ENCODE measurements at places on chromosomes 11 and 22.
A peak's percentile ranks its signal among the peaks of the same experiment; 100 is the strongest.

GRCh38 chr11:44944181-44944852 is 6.4 kb downstream of the TP53I11 start:
- no peak for DNase-seq

GRCh38 chr11:76169473-76169896 is 36.8 kb downstream of the WNT11 start:
- DNase-seq, result no peak

DNA sequence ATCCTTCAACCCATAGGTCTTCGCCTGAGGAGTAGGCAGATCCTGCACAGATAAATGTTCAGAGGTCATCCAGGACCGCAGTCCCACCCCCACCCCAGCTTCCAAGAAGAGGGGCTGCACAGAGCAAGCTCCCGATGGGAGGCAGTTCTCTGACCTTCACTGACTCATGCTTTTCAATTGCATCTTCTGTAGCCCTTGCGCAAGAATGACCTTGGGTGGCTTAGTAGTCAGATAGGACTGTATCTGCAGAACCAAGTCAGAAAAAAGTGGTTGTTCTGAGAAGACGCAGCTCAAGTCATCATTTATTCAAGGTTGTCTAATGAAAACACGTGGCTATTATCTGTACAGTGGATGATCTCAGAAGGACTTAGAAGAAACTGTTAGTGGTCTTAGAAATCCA is 16.4 kb upstream of the GRAMD1B start:
- DNase-seq, result no peak

- DNase-seq, result no peak
Measured at GRCh38 chr22:26471522-26471921, 12.1 kb downstream of the HPS4 start.

- DNase-seq, result peak; percentile 76
Measured at GRCh38 chr22:37492428-37493344, 6.5 kb upstream of the MFNG start.

DNA sequence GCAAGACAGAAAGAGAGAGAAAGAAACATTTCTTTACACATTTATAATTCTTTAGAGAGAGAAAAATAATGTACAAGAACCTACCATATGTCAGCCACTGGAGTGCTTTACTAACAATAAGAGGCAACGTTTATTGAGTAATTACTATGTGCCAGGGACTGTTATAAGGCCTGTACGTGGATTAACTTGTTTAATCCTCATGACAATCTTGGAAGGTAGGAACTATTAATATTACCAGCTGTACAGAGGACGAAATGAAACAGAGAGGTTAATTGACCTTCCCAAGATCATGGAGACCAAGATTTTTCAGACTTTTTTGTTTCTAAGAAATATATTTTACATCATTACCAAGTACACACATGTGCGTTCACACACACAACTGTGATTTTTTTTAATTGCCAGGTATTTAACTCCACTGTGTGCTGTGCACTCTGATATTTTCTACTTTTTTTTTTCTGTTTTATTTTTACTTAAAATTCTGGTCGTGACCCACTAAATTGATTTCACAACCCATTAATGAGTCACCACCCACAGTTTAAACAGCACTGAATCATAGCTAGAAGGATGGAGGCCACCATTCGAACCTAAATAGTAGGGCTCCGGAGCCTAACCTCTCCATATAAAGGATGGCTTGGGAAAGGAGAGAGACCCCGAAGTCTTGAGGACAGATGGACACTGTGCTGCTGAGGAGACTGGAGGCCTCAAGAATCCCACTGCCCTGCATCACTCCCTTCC is 21.4 kb downstream of the CREB3L1 start:
- DNase-seq, result no peak
